ENCODE measurements at places on chromosomes 11 and 22. TPM values are rescaled to one million over a fixed set of nuclear protein-coding genes. Genes with fewer than 3 reads are reported as not detected.

GAL3ST3 gene
- not detected for total RNA-seq

FDXACB1 gene
- 2.9 TPM for total RNA-seq

RIMBP3C gene
- 1.4 TPM for total RNA-seq

CDC42EP2 gene
- total RNA-seq, result 10.2 TPM

OSM gene
- not detected for total RNA-seq

EXPH5 gene
- total RNA-seq, result 5.5 TPM

C11orf42 gene
- not detected for total RNA-seq

MN1 gene
- 0.11 TPM for total RNA-seq

SBF2 gene
- total RNA-seq, result 32.1 TPM

TMEM191B gene
- 3.2 TPM for total RNA-seq

POTEH gene
- total RNA-seq, result not detected

CEP126 gene
- total RNA-seq, result 1.6 TPM

OR5AK2 gene
- not detected for total RNA-seq

APOL1 gene
- 1.4 TPM for total RNA-seq

LMO2 gene
- total RNA-seq, result 0.83 TPM

SERPING1 gene
- total RNA-seq, result 5.4 TPM

LIPT2 gene
- total RNA-seq, result 4.8 TPM

GPHA2 gene
- not detected for total RNA-seq

PATE2 gene
- total RNA-seq, result not detected

CASP1 gene
- total RNA-seq, result 4.4 TPM

ABTB2 gene
- total RNA-seq, result 1.5 TPM

RBM4 gene
- total RNA-seq, result 86.4 TPM

LMF2 gene
- total RNA-seq, result 87.5 TPM

MRGPRX3 gene
- total RNA-seq, result not detected

MFRP gene
- total RNA-seq, result not detected

PCNX3 gene
- total RNA-seq, result 31.4 TPM

RFPL1 gene
- total RNA-seq, result not detected

MPPED1 gene
- not detected for total RNA-seq

GAL gene
- total RNA-seq, result not detected

SAA4 gene
- total RNA-seq, result not detected

RBFOX2 gene
- 97.6 TPM for total RNA-seq

Measured in LHCN-M2 (cell line).